ENCODE measurements at places on chromosomes 2 and 18. TPM values are rescaled to one million over a fixed set of nuclear protein-coding genes. Genes with fewer than 3 reads are reported as not detected.

The ATG4B gene
- total RNA-seq: 72.5 TPM

The CRYGC gene
- not detected for total RNA-seq

The KYNU gene
- 0.20 TPM for total RNA-seq

The SP140 gene
- total RNA-seq: 46.8 TPM

The HOXD4 gene
- total RNA-seq: not detected

The RNF138 gene
- 95.9 TPM for total RNA-seq

The DSEL gene
- 0.30 TPM for total RNA-seq

The HK2 gene
- total RNA-seq: 102 TPM

The OSBPL6 gene
- total RNA-seq: 3.1 TPM

The CHST9 gene
- total RNA-seq: not detected

The VAMP8 gene
- 98.3 TPM for total RNA-seq

Measured in activated naive CD8-positive, alpha-beta T cell treated with anti-CD3 and anti-CD28 coated beads for 36 hours (primary cell).